ENCODE measurements at places on chromosomes 5 and 9. TPM values are rescaled to one million over a fixed set of nuclear protein-coding genes. Genes with fewer than 3 reads are reported as not detected.

The WNT8A gene
- 0.19 TPM for polyA plus RNA-seq

The STK10 gene
- polyA plus RNA-seq, result 17.6 TPM

The GDF9 gene
- polyA plus RNA-seq, result 2.1 TPM

The SPATA31E1 gene
- polyA plus RNA-seq, result not detected

The ADRB2 gene
- 0.36 TPM for polyA plus RNA-seq

The SLCO6A1 gene
- polyA plus RNA-seq, result not detected

The NRARP gene
- 2.8 TPM for polyA plus RNA-seq

The ARHGEF37 gene
- 6.0 TPM for polyA plus RNA-seq

The GPX3 gene
- polyA plus RNA-seq, result 1,370 TPM

- DNase-seq, result no peak
Measured at GRCh38 chr5:143896966-143897365, 85.0 kb downstream of the HMHB1 start.

GRCh38 chr9:14379280-14379679 lies 65.3 kb upstream of the NFIB start:
- no peak for DNase-seq

GRCh38 chr9:37040508-37041127 lies 6.5 kb upstream of the PAX5 start:
- DNase-seq, result no peak

GRCh38 chr9:114373960-114374730 lies 13.6 kb downstream of the AKNA start:
- DNase-seq, result no peak

GRCh38 chr5:68464424-68464823 lies 248.9 kb downstream of the PIK3R1 start:
- DNase-seq, result no peak

GRCh38 chr5:173782671-173783101 lies 105.5 kb upstream of the CPEB4 start:
- DNase-seq, result no peak

DNA sequence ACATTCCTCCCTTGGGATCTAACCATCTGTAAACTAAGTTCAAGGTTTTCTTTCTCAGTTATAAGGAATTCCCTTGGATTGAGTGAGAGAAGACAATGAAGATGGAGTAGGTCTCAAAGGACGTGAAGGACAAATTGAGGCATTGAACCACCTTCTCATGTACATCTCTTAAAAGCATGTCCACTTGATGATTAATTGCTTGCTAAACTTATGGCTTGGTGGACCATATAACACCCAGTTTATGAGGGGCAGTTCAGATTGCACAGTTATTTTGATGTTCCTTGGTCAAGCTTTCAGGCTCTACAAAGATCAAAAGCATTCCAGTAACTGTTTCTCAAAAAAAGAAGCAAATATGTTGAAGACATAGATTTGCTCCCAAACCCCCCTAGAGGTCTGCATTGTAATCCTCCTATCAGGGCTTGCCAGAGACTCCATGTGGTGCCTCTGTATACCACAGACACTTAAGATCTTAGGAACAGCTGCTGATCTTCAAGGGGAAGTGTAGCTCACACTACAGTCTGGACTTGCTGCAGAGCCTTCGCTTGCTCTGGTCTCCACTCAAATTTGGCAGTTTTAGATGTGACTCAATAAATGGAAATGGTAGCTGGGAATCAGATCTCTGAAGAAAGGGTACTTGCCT lies 56.9 kb upstream of the ALDH1A1 start:
- no peak for DNase-seq

DNA sequence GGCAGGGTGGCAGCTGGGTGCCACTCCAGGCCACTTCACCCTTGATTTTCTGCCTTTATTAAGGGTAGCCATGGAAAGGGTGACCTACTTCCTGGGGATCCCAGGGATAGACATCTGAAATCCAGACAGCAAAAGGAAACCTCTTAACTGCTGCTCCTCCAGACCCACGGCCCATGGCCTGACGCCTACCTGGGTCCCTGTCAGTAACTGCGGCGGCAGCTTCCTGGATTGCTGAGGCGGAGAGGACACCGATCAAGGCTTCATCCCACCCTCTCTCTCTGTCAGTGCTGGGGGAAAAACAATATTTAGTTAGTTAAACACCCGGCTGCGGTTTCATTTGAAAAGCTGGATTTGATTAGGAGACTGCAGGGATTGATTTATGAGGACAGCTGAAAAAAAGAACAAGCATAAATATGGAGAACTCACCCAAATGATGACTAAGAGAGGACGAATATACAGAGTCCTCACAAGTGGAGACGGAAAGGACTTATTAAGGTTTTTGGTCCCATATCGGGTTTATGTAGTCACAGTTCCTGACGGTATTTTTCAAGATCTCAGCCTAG lies 158.7 kb upstream of the KLF4 start:
- no peak for DNase-seq

GRCh38 chr9:133264235-133264764 lies 10.7 kb downstream of the ABO start:
- DNase-seq, result no peak

DNA sequence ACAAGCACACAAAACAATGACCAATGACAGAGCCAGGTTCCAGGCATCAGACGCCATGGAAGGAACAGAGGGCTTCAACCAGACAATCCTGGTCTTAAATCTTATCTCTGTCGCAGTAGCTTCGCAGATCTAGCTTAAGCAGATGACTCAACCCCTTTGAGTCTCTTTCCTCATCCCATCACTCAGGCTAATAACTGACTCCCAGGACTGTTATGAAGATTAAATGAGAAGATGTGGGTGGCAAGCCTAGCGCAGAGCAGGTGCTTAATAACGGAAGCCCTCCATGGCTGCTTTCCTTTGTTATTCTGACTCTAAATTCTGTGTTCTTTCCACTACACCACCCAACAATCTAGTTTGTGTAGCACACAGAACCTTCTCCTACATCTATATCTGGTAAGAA lies 110.9 kb downstream of the SLC24A2 start:
- no peak for DNase-seq

- no peak for DNase-seq
Measured at GRCh38 chr9:37531699-37532098, 44.5 kb downstream of the FBXO10 start.

DNA sequence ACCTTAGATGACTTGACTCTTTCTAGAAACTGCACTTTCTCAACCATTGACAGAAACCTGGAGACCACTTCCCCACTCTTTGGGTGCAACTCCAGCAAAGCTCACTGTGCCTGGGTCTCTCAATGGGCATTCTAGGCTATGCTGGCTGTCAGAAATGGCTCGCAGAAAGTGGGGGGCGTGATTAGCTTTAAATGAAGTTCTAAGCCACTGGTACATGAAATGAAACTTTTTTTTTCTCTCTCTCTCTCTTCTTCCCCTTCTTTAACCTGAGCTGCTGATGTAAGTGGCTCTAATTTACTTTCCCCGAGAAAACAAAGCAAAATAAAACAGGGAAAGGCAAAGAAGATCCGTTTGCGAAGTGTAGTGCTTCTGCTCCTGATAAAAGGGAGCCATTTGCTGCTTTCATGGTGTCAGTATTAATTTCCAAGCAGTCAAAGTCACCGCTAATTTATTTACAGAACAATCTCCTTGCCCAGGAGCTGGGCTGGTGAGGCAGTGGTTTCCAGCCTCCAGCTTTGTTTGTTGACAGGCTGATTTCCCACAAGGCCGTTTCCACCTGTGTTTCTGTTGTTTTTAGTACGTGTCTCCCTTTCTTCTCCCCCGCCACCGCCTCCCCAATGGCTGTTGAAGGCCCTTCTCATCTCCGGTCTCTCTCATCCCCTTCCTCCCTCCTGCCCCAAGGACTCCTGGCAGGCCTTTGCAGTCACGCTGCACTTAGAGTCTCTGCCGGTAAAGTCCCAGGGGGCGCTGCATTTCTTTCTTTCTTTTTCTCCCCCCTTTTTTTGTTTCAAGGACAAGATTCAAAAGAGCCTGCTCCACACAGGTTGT lies 422.9 kb downstream of the EBF1 start:
- no peak for DNase-seq

DNA sequence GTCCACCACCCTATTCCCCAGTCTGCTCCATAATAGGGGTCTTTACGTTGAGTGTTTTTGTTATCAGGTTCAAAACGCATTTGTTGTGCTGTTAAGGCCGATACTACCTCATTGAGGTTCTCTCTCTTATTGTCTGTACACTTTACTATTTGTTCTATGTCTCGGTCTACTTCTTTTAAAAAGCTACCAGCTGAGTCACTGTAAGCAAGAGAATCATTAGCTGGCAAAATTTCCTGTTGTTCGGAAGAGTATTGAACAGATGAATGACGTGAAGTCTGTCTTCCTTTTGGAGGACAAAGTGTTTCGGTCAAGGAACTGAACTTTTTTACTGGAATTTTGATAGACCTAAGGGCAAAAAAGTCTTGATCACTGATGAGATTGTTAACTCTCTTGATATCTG lies 10.3 kb downstream of the LYSMD3 start:
- no peak for DNase-seq

DNA sequence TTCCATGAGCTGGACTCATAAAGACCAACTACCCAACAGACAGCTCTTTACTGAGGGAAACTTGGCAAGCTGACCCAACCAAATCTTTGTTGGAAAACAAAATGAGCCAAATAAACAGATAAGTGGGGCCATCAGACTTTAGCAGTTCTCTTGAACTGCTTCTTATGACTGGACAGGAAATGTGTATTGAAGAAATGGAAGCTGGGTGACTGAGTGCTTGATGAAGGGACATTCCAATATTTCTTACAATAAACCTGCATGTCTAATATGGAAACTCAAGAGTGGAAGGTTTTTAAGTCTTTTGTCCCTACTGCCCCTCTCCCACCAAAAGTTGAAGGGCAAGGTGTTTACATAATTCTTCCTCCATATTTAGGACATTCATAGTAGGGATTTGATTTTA lies 218.8 kb upstream of the NR4A3 start:
- no peak for DNase-seq

DNA sequence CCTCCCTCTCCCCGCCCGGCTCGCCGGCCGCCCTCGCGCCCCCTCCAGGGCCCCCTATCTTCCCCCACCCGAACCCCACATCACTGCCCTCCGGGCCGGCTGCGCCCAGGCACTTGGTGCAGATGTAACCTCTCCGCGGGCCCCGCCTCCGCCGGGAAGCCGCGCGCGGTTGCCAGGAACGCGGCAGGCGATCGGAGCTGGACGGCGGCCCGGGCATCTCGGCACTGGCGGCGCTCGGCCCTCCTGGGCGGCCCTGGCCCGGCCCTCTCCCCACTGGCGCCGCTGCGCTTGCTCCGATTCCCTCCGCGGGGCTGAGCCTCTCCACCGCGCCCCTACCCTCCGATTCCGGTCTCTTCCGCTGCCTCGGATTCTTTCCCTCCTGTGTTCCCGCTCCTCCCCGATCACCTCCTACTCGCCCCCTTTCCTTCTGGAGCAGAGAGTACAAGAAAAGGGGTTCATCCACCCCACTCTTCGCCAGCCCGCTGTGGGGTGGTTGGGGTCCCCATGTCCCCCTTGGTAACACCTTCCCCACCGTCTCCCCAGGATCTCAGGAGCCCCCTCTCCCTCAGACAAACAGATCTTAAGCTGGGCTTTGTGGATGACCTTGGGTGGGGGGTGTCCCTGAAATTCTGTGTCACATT lies 70.6 kb downstream of the C9orf50 start:
- DNase-seq, result no peak

DNA sequence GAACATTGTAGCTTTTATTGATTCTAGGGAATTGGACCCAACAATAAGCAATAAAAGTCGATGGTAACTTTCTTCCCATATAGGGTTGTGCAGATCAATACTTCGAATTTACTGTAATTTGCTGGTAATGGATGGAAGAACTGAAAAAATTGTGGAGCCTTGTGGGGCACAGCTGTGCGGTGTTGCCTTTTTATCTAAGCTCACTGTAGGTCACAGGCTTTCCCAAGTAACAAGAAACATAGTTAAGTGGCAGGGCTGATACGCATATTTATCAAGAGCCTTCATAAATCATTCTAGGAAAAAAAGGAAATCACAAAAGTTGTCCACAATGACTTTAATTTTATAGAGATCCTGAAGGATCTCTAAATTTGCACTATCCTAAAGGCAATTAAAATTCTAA lies 292.9 kb downstream of the MAST4 start:
- DNase-seq, result no peak

- no peak for DNase-seq
Measured at GRCh38 chr9:125854553-125855275, 107.5 kb downstream of the PBX3 start.

GRCh38 chr9:121686930-121687541 lies 35.6 kb downstream of the DAB2IP start:
- no peak for DNase-seq
